ENCODE measurements at places on chromosomes 4 and X.

DNA sequence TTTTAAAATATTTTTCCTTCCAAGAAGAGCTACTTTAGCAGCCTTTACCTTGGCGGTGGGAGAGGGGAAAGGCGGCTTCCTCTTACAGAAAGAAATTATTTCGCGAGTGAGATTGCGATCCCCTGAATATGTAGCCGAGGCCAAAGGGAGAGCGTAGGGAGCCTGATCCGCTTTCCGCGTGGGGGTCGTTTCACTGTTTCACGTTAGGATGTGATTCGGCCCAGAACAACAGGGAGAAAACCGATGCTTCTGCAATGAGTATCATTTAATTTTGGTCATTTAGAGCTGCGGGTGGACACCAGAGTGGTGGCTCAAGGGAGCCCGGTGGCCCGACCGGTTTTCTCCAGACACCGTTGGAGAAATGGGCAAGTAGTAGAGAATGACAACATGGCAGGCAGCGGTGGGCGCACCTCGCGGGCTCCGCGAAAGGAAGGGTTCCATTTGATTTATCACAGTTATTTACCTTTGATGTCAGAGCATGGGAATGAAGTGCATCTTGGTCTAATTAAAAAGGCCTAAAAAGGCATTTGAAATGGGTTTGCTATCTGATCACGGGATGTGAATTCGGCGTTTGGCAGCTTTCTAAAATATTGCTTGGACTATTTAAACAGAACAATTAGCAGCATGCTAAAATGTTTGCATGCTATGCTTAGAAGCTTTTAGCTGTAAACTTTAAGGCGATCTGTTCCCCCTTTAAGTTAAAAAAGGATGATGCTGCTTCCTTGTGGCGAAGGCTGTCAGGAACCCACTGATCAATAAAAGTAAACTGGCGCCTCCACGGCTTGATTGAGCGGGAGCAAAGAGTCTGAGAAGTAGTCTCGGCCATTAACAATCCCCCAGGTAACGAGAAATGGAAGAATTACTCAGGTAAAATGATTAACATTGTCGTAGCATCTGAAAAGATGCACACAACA is 2.0 kb upstream of the PCDH19 start:
- no peak for DNase-seq

- no peak for DNase-seq
Observed at GRCh38 chr4:139907001-139907809, 241.6 kb downstream of the MGST2 start.

DNA sequence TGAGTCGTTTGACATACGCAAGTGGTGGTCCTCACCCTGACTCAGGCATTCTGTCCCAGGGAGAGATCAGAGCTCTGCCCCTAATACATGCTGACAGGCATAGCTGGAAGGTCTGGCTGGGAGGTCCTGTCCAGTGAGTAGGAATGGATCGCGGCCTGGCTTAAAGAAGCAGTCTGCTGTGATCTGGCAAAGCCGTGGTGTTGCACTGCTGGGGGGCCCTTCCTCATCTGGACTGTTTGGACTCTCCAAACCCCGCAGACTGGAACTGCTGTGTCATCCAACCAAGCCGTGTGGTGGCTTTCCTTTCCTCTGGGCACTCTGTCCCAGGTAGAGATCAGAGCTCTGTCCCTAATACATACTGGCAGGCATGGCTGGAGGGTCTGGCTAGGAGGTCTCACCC is 64.3 kb upstream of the MAGEB16 start:
- no peak for DNase-seq

GRCh38 chrX:3218442-3218841 is 128.0 kb downstream of the MXRA5 start:
- DNase-seq, result no peak

GRCh38 chr4:13562876-13563275 is 18.6 kb upstream of the NKX3-2 start:
- no peak for DNase-seq

- no peak for DNase-seq
Observed at GRCh38 chrX:19745077-19745476, 142.3 kb downstream of the SH3KBP1 start.

DNA sequence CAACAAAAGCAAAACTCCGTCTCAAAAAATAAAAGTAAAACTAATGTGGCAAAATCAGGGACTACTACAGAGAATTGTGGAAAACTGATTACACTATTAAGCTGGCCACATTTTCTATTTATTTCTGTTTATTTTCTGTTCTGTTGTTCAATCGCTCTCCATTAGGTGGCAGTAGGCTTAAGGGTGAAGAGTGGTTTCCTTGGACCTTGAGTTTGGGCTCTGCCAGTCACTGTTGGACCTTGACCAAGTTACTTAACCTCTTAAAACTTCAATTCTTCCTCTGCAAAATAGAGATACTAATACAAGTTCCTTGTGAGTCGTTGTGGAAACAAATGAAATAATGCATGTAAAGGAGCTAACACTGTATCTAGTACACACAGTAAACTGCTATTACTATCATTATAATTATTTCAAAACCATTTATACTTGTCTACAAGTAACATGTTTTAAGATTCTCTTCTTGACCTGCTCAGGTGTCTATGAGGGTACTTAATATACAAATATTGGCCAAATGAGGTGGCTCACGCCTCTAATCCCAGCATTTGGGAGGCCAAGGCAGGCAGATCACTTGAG is 15.2 kb downstream of the HSD17B11 start:
- no peak for DNase-seq

GRCh38 chr4:185341377-185341776 is 54.3 kb downstream of the LRP2BP start:
- no peak for DNase-seq

All from stimulated activated CD4-positive, alpha-beta T cell treated with anti-CD3 and anti-CD28 coated beads, Interleukin-1b, Interleukin-23, amount 100 ng/mL, for 1 hour (primary cell).